LHCN-M2 (cell line): ENCODE measurements at places on chromosomes 1 and 21.

DNA sequence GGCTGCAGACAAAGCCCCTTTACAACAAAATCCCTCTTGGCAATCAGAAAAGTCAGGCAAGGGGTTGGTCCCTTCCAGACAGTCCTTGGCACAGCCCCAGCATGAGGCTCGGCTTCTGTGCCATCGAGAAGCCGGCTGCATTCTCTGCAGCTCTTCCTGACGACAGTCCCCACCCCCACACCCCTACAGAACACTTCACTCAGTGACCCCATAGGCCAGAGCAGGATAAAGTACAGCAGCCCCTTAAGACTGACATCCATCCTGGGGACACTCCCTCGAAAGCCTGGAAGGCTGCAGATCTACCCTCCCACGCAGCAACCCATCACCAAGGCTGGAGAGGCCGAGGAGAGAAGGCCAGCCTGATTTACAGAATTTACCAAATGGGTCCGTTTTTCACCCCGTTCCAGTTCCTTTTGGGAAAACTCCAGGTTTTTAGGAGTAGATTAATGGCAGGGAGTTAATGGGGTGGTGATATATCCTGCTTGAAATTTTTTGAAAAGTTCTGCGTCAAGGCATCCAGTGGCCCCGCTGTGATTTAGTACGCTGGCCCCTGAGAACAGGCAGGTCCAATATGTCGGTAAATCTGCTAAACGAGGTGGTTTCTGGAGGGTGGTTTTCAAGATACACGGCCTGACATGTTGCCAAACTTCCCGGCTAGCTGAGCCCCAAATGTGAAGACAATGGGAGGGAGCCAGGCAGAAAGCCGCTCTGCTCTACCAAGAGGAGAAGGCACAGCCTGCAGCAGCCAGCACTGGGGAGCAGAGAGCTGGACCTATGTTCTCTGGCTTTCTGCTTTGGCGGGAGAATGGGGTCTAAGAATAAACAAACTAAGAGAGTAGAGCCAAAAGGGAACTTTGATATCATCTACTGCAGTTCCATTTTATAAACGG is 81.7 kb downstream of the SSBP3 start:
- DNase-seq = no peak

DNA sequence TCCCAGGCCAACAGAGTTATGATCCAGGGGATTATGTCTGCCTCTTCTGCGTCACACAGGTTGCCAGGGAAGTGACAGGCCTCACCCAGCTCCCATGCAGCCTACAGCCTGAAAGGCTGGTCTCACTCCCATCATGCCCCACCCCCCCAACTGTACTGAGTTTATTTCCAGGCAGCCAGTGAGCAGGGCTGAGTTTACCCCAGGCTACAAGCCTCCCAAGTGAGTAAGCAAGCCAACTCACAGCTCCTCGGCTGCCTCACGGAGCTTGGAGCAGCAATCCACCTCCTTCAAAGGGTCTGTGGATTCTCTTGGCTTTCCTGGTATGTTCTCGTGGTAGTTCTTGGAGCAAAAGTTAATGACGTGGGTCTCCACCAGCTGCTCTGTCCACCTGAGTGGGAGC is 1147.6 kb upstream of the ADGRL4 start:
- DNase-seq = no peak

DNA sequence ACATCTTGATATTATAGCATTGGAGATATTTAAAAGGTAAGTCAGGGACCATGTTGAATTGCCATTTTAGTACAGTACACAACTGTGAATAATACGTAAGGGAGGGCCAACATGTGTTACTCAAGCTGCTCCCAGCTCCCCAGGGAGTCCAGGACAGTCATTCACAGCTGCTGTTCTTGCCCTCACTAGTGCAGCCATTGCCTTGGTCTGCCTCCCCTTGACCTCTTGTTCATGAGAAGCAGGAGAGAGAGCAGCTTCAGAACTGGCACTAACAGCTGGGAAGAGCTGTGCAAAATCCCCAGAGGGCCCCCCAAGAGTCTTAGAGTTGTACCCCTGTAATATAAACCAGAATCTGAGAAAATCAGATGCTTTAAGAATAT is 16.4 kb downstream of the TCEANC2 start:
- peak; percentile 97 for DNase-seq

DNA sequence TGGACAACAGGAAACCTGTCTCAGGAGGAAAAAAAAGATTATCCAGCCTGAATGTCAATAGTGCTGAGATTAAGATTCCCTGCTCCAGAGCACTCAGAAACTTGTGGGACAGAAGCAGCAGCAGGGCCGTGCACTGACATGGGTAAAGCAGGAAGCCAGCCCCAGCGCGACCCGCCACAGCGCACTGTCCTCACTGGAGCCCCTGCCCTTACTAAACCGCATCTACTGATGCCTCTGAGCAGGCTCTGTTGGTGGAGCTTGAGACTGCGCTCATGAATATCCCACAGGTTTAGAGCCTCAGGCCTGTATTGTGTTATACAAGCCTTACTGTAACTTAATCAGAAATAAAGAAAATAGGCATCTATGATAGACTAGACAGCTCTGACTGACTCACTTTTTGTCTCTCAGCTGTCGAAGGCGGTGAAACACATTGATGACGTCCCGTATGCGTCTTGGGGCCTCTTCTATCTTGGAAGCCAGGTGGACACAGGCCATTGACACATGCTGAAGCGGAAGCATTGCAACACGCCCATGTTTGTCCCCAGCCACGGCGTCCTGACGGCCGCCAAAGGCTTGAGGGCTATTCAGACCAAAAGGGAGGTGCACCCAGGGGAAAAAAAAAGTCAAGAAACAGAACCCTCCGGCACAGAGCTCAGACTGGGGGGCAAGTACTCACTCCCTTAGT is 1.2 kb downstream of the CCNL2 start:
- DNase-seq = peak; percentile 81

DNA sequence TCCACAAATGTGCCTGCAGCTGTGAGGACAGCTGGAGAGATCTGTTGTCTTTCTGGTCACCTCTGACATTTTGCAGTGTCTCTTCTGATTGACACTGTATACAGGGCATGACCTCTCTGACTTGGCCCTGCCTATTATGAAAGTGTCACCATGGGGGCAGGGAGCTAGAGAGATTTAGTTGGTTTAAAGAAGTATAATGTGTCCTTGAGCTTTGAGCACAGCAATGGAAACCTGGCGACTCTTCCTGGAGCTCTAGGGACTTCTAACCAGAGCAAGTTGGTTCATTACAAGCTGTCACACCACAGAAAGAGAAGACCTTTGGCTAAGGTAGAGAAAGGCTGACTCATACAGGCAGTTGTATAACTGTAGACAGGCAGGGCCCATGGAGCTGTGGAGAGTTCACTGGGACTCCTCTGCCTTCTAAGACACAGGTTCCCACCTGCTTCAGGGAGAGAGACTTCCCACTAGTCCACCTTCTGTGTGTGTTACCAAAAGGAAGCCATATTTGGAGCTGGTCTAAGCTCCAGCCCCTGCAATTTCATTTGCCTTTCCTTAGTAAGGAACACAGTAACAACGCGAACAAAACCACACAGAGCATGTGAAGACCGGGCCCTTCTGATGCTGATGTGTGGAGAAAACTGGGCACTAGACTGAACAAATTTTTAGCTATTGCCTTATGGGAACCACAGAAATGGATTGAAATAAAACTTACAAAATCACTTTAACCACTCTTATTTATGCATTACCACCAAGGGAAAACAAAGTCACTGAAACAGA is 90.5 kb upstream of the ADAR start:
- DNase-seq = no peak

- DNase-seq = no peak
Measured at GRCh38 chr1:22208973-22209378, 66.1 kb upstream of the WNT4 start.

GRCh38 chr1:207346513-207346912 is 25.0 kb downstream of the CD55 start:
- no peak for DNase-seq

GRCh38 chr1:51534447-51534846 is 15.4 kb upstream of the EPS15 start:
- no peak for DNase-seq
